ENCODE measurements at places on chromosomes 11 and 22.

- DNase-seq: no peak
These were observed 121.2 kb downstream of the ABTB2 start for GRCh38 chr11:34236572-34236971.

DNA sequence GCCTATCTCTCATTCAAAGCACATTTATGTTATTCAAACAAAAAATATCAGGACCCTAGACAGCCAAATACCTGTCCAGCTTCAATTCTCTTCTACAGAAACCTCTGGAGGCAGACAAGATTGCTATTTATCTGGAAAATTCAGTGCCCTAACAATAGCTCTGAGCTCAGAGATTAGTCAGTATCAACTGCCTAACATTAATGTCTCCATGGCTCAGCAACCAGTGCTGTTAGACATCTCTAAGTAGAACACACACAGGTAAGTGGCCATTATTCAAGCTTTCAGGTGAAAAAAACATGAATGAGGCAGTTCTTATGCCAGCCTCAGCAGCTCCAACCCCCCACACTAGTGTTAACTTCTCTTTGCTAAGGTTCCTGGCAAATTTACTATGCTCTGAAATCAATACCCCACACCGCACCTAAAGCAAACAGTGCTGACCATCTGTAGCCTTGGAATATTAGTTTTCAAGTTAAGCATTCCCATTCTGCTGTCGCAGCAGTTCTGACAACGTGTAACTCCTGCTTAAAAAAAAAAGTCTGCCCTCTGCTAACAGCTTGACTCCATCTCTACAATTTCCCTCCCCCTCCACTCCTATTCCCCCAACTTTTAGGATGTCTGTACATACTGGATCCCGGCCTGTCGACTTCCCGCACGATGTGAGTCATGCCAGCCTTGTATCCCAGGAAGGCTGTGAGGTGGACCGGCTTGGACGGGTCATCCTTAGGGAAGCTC is 1.5 kb downstream of the RPL3 start:
- no peak for DNase-seq

GRCh38 chr22:40235308-40235707 is 57.6 kb downstream of the TNRC6B start:
- DNase-seq: no peak

GRCh38 chr22:44661659-44662569 is 40.1 kb upstream of the PRR5 start:
- DNase-seq: no peak

GRCh38 chr11:17991783-17992433 is 20.9 kb downstream of the SERGEF start:
- DNase-seq: no peak

GRCh38 chr11:74354036-74354435 is 42.6 kb upstream of the P4HA3 start:
- DNase-seq: no peak

GRCh38 chr11:111097191-111097590 is 148.3 kb upstream of the POU2AF2 start:
- DNase-seq: no peak

- no peak for DNase-seq
These were observed 122.4 kb downstream of the FEZ1 start for GRCh38 chr11:125373426-125374391.
